A673 (cell line): ENCODE measurements at places on chromosomes 1 and 21.

GRCh38 chr1:118588566-118588965, 399.6 kb downstream of the TBX15 start:
- H3K36me3 ChIP-seq, result no peaks in the 10 kb centered on the region
- H3K27me3 ChIP-seq, result no peaks in the 10 kb centered on the region
- DNase-seq, result no peak
- H3K4me1 ChIP-seq, result no peaks in the 10 kb centered on the region
- H3K4me3 ChIP-seq, result no peak overlapping the region

GRCh38 chr1:2563205-2563604, 7.0 kb downstream of the TNFRSF14 start:
- H3K36me3 ChIP-seq, result no peaks in the 10 kb centered on the region
- peaks cover 3% of the 10 kb centered on the region for H3K27me3 ChIP-seq
- no peak overlapping the region for H3K27ac ChIP-seq
- DNase-seq, result no peak
- H3K4me3 ChIP-seq, result no peak overlapping the region

GRCh38 chr1:25043228-25043580, 113.1 kb upstream of the RUNX3 start:
- no peak overlapping the region for H3K27ac ChIP-seq
- no peaks in the 10 kb centered on the region for H3K36me3 ChIP-seq
- no peak for DNase-seq
- H3K4me1 ChIP-seq, result no peaks in the 10 kb centered on the region
- H3K4me3 ChIP-seq, result no peak overlapping the region

DNA sequence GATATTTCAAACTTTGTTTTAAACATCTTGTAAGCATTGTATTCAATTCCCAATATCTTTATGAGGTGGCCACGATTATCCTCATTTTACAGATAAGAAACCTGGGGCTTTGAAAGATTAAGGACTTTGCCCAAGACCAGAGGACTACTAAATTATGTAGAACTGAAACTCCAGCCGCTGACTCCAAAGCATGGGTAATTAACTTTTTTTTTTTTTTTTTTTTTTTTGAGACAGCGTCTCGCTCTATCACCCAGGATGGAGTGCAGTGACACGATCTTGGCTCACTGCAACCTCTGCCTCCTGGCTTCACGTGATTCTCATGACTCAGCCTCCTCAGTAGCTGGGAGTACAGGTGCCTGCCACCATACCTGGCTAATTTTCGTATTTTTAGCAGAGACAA, 68.7 kb downstream of the ALG14 start:
- H3K27me3 ChIP-seq, result no peaks in the 10 kb centered on the region
- H3K36me3 ChIP-seq, result no peaks in the 10 kb centered on the region

DNA sequence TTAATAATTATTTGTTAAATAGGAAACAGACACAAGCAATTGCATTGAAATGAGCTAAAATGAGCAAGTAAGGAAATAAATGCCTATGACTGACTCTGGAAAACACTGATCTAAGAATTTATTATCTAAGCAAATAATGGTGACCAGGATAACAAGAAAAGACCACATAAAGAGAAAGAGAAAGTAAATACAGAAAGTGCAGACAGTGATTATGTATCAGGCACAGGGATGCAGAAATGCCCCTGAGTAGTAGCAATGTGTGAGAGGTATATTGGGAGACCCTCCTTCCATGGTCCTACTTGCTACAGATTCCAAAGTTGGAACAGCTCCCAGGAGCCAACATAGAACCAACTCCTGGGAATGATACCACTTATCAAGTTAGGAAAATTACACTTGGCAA, 33.3 kb upstream of the MUTYH start:
- H3K36me3 ChIP-seq, result no peaks in the 10 kb centered on the region
- no peak for DNase-seq
- no peaks in the 10 kb centered on the region for H3K27me3 ChIP-seq
- no peak overlapping the region for H3K4me3 ChIP-seq
- peaks cover 5% of the 10 kb centered on the region for H3K4me1 ChIP-seq

- H3K4me3 ChIP-seq, result no peak overlapping the region
- no peaks in the 10 kb centered on the region for H3K4me1 ChIP-seq
- DNase-seq, result no peak
Observed at GRCh38 chr1:203582568-203582967, 44.1 kb upstream of the ATP2B4 start.

DNA sequence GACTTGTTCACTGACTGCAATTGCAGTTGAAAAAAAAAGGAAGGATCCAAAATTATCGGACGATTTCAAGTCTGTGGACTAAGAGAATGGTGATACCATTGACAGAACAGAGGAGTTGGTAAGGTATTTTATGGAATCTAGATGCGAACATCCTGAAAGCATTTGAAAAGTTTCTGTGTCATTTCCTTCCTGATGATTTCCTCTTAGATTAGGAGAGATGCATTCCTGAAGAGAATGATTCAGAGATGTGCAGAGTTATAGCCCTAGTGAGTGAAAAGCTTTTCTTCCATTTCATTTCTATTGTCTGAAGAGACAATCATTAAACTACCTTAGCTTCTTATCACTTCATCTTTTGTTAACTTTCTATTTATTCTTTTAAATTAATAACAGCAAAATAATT, 200.0 kb downstream of the KCNK2 start:
- H3K36me3 ChIP-seq, result no peaks in the 10 kb centered on the region
- H3K4me3 ChIP-seq, result no peak overlapping the region
- H3K27ac ChIP-seq, result no peak overlapping the region
- no peaks in the 10 kb centered on the region for H3K4me1 ChIP-seq

GRCh38 chr1:185652348-185652747, 81.8 kb upstream of the HMCN1 start:
- H3K27ac ChIP-seq, result no peak overlapping the region
- H3K4me3 ChIP-seq, result no peak overlapping the region
- DNase-seq, result peak; percentile 67
- H3K36me3 ChIP-seq, result no peaks in the 10 kb centered on the region

- peak; percentile 7 for DNase-seq
- H3K4me3 ChIP-seq, result no peak overlapping the region
- H3K36me3 ChIP-seq, result no peaks in the 10 kb centered on the region
- H3K27me3 ChIP-seq, result no peaks in the 10 kb centered on the region
- no peaks in the 10 kb centered on the region for H3K4me1 ChIP-seq
Observed at GRCh38 chr1:189851806-189852367, 625.8 kb downstream of the BRINP3 start.

DNA sequence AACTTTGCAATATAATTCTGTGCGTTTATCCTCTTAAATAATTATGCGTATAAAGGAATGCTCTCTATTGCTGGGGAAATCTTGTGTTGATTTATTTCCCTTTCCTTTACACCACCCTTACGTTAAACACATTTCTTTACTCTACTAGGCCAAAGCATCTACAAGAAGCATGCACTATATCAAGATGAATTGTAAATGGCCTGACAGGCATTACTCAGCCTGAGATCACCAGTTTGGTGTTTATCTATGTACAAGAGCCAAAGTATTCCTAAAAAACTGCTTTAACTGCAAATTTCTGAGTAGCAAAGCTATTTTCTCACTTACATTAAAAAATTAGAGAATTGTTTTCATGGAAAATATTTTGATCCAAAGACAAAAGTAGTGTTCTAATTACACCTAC, 114.8 kb downstream of the TYW3 start:
- H3K36me3 ChIP-seq, result no peaks in the 10 kb centered on the region
- H3K27ac ChIP-seq, result no peak overlapping the region
- H3K27me3 ChIP-seq, result peaks cover 2% of the 10 kb centered on the region
- no peak overlapping the region for H3K4me3 ChIP-seq

DNA sequence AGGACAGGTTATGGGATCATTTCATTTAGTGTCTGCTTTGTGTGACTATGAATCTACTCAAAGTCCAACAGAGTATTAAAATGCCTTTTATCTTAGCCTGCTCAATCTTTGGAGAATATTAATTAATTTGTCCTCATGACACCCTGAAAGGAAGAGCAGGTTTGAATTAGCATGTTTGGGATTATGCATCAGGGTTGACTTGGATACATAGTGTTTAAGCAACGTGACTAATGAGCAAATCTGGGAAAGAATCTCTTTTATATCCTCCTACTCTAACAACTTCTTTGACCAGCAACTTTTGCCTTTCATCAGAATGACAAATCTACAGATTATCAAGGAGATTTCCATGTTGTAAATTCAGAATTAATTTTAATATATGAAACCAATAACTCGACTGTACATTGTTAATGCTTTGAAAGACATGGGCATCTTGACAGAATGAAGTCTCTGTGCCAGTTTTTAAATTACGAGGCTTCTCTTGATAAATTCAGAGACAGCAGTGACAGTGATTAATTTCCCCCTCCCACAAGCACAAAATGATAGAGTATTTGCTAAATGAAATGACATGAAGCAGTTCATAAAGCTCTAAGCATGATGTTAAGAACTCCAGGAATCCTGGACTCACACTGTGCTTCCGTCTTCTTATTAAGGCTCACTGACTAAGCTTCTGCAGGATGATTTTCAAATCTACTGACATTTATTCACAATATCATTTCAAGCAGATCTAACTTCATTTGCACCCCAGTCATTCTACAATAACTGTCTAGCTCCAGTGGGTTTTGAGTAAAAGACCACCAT, 156.5 kb downstream of the PCNX2 start:
- DNase-seq, result peak; percentile 80
- no peaks in the 10 kb centered on the region for H3K27me3 ChIP-seq
- no peaks in the 10 kb centered on the region for H3K36me3 ChIP-seq

DNA sequence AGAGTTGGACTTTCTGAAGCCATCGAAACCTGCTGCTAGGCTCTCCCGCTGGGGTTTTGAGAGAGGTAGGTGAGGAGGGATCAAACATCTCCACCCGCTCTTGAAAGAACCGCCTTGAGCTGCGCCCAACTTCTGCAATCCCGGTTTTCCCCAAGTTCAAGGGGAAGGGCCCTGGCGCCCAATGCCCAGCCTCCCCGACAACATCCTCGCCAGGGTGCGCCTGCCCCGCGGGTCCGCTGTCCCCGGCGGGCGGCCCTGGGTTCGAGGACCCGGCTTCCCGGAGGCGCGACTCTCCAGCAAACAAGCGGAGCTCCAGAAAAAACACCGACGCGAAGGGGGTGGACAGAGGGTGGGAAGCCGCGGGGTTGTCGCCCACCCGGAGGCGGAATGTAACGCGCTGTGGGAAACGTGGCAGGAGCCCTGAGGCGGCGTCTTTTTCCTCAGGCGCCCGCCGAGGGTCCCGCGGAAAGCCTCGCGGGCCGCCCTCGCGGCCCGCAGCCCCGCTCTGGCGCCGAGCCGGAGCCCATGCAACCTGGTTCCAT, 607 bp downstream of the BTG3 start:
- H3K36me3 ChIP-seq, result peaks cover 20% of the 10 kb centered on the region
- peak overlapping the region; percentile 95 for H3K27ac ChIP-seq
- H3K4me1 ChIP-seq, result peaks cover 7% of the 10 kb centered on the region
- peak overlapping the region; percentile 89 for H3K4me3 ChIP-seq
- H3K27me3 ChIP-seq, result no peaks in the 10 kb centered on the region
- DNase-seq, result peak; percentile 41

- H3K27ac ChIP-seq, result no peak overlapping the region
- H3K4me3 ChIP-seq, result no peak overlapping the region
- H3K36me3 ChIP-seq, result no peaks in the 10 kb centered on the region
- no peaks in the 10 kb centered on the region for H3K4me1 ChIP-seq
- DNase-seq, result no peak
Observed at GRCh38 chr1:89363196-89363595, 663 bp upstream of the GBP6 start.

DNA sequence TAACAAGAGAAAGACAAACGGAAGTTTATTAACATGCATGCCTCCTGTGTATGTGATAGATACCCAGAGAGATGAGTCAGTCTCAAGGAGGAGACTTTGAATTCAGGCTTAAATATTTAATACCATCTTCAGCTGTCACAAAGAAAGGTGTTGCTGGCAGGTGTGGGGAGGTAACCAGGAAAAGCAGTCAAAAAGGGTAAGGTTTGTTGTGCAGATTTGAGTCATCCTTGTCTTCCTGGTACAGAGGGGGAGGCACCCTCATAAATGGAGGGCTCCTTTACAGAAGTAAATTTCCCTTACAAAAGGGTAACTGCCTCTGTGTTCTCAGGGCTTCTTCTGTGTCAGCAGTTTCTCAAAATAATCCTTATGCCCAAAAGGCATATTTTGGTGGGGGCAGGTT, 75.2 kb upstream of the B3GALT5 start:
- no peaks in the 10 kb centered on the region for H3K4me1 ChIP-seq
- no peak for DNase-seq
- no peaks in the 10 kb centered on the region for H3K36me3 ChIP-seq
- no peak overlapping the region for H3K4me3 ChIP-seq
- no peak overlapping the region for H3K27ac ChIP-seq

DNA sequence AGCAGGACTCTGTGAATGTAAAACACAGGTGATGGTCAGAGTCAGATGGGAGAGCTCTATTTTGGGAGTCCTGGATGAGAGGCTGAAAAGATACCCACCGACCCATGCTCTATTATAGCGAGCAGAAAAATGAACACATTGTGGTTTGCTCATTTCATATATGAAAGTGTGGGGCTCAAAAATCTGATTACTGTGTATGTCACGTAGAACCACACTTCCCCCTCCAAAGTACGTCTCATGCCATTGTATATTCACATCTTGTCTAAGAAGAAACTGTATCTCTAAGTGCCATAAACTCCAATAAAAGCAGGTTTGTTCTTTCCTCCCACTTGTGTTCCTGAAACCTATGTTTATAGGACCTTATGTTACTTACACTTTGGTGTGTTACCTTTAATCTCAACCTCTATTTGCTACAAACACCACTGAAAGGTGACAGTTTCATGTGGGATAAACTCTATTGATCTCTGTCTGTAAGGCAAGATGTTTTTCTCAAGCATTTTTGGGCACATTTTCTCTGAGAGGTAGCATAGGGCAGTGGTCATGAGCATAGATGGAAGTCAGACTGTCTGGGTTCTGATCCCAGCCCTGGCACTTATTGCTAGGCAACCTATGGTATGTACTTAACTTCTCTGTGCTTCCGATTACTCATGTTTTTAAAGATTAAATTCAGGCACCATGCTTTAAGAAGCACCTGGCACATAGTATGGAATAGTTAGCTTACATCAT, 214.4 kb downstream of the ST6GALNAC3 start:
- peaks cover 49% of the 10 kb centered on the region for H3K27me3 ChIP-seq
- H3K4me1 ChIP-seq, result no peaks in the 10 kb centered on the region
- no peak overlapping the region for H3K27ac ChIP-seq
- no peak overlapping the region for H3K4me3 ChIP-seq
- no peaks in the 10 kb centered on the region for H3K36me3 ChIP-seq
- DNase-seq, result no peak

DNA sequence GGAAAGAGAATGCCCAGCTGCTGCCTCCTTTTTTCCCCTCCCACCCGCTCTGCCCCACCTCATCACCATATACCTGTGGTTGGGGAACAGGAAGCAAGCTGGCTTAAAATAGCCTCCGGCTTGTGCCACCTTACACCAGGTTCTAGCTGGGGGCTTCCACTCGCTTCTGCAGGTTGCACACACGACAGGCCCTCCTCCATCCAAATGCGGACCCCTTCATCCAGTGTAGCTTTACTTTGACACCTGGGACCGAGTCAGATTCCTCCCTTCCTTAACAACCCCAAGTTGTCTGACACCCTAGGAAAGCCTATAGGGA, 14.6 kb downstream of the BLACAT1 start:
- H3K4me3 ChIP-seq, result no peak overlapping the region
- DNase-seq, result no peak
- H3K36me3 ChIP-seq, result no peaks in the 10 kb centered on the region
- peaks cover 76% of the 10 kb centered on the region for H3K4me1 ChIP-seq
- peak overlapping the region; percentile 58 for H3K27ac ChIP-seq
